ENCODE measurements at places on chromosomes 5 and 9.

GRCh38 chr5:6338135-6338534, 40.2 kb downstream of the MED10 start:
- no peak for DNase-seq

- no peak for DNase-seq
These were observed 755 bp downstream of the DND1 start for GRCh38 chr5:140672455-140673186.

GRCh38 chr9:69500896-69501295, 171.3 kb downstream of the APBA1 start:
- no peak for DNase-seq

DNA sequence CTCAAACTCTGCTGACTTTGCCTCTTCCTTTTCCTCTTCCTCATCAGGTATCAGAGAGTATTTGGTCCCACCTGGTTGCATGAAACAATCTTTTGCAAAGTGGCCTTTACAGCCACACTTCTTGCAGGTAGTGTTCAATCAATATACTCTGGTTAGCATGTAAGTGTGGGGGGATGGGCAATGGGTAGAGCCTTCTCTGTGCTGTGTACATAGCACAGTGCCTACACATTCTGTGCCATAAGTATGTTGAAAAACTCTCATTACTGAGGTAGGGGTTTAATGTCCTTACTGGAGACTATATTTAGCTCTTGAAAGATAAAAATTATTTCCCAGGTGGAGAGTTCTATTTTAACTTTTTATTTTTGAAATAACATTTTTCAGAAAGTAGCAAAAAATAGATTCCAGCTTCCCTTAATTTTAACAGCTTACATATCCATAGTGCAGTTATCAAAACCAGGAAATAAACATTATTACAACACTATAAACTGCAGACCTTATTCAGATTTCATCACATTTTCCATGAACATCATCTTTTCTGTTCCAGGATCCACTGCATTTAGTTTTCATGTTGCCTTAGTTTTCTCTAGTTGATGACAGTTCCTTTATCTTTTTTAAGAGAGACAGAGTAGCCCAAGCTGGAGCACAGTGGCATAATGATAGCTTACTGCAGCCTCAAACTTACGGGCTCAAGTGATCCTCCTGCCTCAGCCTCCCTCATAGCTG, 15.1 kb downstream of the TTC1 start:
- no peak for DNase-seq

- no peak for DNase-seq
These were observed 168.0 kb upstream of the POU5F2 start for GRCh38 chr5:93909356-93909755.

DNA sequence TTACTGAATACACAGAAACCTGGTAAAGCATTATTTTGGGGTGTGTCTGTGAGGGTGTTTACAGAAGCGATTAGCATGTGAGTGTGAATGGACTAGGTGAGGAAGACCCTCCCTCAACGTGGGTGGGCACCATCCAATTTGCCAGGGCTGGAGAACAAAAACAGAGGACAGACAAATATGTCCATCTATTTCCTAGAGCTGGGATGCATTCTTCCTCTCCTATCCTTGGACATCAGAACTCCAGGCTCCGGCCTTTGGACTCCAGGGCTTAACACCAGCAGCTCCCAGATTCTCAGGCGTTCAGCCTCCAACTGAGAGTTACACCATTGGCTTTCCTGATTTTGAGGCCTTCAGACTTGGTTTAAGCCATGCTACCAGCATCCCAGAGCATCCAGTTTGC, 65.8 kb upstream of the CHD1 start:
- DNase-seq = no peak

- DNase-seq = no peak
These were observed 36.2 kb upstream of the ACO1 start for GRCh38 chr9:32348106-32348695.
